ENCODE measurements at places on chromosomes 4 and X.
A peak's percentile ranks its signal among the peaks of the same experiment; 100 is the strongest.

GRCh38 chr4:142292231-142292630 is 553.9 kb downstream of the INPP4B start:
- no peak for DNase-seq

DNA sequence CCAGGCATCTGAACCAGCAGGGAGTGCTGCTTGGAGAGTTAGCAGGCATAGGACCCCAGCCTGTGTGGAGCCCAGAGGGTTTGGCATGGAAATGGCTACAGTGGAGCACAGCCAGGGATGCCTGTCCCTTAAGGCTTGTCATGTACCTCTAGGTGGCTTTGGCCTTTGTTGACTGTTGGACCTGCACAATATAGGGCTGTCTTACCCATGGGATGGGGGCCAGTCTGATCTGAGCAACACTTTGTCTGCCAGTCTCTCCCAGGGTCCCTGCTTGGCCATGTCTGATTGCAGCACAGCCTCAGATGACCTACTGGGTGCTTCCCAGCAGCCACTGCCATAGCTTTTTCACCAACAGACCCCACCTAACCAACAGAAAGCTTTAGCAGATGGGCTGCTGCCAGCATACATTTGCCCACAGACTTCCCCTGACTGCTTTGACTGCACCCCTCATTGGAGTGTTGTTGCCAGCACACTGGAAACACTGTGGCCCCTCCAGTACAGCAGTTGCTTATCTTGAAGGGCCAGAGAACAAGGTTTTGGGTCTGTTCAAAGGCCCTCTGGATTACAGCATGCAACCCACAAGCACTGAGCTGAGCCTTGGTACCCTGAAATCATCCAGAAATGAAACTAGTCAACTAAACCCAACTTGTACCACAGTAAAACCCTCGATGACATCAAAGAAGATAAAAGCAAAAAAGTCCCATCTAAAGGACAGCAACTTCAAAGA is 22.1 kb downstream of the ANAPC10 start:
- DNase-seq: no peak

DNA sequence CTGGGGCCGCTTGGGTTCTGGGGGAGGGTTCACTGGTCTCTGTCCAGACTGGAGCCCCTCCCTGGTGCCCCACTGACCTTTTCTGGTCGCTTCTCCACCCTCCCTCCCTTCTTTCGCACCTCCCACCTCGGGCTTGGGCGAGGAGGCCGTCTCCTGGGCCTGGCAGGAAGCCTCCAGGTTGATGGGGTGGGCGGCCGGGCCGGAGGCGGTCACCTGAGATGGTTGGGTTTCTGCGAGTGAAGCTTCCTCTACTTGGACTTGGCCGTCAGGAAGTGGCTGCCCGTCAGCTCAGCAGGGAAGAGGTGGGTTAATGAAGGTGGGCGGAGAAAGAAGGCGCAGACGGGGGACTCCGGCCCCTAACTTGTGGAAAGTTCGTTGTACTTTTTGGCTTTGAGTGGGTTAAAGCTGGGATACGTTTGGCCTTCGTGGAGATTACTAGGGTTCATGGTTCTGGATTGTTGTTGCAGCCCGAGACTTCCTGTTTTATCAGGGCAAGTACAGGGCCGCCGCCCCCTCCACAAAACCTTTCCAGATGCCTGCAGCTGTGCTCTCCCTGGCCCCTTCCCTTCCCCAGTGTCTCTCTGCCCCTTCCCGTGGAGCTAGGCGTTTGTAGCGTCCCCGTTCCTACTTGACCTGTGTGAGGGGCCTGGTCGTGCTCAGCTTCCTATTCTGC is 1.2 kb downstream of the AKAP17A start:
- DNase-seq: no peak

- no peak for DNase-seq
These were observed 107.0 kb downstream of the REPS2 start for GRCh38 chrX:17053502-17053901.

DNA sequence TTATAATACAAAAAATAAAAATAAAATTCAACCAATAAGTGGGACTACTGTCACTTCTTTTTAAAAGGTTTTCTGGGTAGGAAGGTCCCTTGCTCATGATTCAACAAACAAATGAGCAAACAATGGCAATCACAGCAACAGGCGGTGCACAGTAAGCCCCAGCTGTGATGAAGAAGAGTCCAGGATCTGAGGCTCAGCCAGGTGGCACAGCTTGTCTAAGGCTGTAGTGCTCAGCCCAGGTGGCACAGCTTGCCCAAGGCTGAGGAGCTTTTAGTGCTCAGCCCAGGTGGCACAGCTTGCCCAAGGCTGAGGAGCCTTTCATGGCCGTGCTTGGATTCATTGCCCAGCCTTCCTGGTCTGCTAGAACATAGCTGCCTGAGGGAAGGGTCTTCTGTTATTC is 75.0 kb downstream of the ZFYVE28 start:
- DNase-seq: no peak

- no peak for DNase-seq
These were observed 101.9 kb downstream of the EFNB1 start for GRCh38 chrX:68930542-68931317.

DNA sequence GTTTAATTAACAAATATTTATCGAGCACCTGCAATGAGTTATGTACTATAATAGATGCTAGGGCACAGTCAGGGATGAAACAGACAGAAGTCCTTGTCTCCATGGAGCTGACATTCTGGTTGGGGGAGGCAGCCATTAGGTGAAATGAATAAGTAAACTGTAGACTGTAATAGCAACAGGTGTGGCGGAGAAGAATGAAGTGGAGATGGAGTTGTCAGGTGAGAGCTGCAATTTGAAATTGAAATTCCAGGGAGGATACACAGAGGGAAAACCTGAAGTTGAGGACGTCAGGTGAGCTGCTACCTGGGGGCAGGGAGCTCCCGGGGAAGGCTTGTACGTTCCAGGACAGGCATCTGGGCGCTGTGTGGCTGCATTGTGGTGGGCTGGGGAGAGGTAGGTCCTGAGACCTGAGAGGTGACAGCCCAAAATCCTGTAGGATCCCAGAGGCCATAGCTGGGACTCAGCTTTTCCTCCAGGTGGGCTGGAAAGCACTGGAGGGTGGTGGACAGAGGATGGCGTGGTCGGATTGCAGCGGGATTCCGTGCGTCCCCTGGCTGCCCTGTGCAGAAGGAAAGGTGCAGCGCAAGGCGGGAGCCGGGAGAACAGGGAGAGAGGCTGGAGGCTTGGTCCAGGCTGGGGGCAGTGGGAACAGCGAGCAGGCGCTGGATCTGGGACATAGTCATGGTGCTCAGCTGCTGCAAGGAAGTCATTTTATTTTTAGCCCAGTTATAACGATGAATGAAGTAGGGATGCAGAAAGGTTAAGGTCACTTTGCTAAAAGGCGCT is 24.8 kb downstream of the CYTL1 start:
- no peak for DNase-seq

- DNase-seq: no peak
These were observed 10.5 kb upstream of the SLC39A8 start for GRCh38 chr4:102355748-102356147.

DNA sequence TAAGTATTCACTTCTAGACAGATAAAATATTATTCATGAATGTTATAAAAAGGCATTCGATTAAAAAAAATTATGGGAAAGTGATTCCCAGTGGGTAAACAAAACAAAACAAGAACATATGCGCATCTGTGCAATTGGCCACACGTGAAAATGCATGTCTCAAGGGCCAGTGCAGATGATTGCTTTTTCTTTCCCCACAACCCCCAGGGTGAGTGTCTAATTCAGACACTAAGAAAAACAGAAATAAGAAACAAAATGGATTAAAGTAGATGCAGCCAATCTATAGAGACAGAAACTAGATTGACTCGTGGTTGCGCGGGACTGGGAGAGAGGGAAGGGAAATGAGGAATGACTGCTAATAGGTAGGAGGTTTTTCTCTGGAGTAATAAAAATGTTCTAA is 49.5 kb downstream of the GPM6A start:
- DNase-seq: no peak

GRCh38 chrX:15242899-15243555 is 26.9 kb downstream of the ASB9 start:
- peak; percentile 13 for DNase-seq
